ENCODE measurements at places on chromosomes 11 and 22. TPM values are rescaled to one million over a fixed set of nuclear protein-coding genes. Genes with fewer than 3 reads are reported as not detected.
A peak's percentile ranks its signal among the peaks of the same experiment; 100 is the strongest.

DLAT gene
- total RNA-seq = 35.0 TPM

AIFM3 gene
- total RNA-seq = 0.45 TPM

GDPD5 gene
- total RNA-seq = 5.3 TPM

BCO2 gene
- 1.5 TPM for total RNA-seq

MS4A3 gene
- not detected for total RNA-seq

PGGHG gene
- total RNA-seq = 5.3 TPM

DDI1 gene
- total RNA-seq = not detected

- no peak for DNase-seq
These were observed 5.9 kb upstream of the ME3 start for GRCh38 chr11:86678296-86678695.

DNA sequence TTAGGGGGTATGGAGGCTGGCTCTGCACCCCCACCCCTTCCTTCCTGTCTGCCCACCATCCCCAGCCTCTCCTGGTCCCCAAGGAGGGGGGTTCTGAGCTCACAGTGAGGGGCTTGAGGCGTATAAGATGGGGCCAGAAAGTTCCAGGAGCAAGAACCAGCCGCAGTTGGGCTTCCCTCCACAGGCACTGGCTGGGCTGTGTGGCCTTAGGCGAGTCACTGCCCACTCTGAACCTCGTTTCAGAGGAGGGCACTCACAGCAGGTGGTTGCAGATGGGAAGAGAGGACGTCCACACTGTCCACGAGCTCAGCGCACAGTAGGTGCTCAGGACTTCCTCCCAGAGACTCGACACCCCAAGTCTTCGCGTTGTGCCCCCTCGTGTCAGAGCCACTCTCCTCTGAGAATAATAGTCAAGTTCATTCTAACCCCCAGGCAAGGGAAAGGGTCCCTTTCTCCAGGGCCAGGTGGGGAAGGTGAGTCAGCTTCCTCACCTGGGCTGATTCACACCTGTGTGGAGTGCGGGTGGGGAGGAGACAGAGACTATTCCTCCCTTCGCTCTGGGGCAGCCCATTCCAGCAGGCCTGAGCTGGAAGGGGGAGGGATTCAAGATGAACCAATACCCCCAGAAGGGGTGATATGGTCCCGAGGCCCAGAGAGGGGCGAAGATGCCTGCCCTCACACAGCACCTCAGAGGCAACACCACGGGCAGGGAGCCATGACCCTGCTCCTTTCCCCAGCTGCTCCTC lies 29.3 kb downstream of the RPL3 start:
- no peak for DNase-seq

DNA sequence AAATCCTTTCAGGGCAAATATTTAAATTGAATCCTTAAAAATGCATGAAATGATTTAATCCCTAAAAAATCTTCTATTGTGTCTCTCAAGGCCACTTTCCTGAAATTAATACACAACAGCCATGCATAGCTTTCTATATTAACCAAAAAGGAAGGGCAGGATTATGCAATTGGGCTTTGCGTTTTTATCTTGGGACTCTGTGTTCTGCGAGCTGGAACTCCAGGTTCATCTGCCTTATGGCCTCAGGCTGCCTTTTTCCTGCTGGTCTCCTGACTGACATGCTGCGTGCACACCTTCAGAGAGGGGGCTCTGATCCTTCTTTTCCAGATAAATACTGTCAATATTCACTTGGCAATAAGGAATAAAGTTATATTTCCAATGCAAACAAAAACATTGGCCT lies 141.7 kb upstream of the GRIA4 start:
- no peak for DNase-seq

- DNase-seq = no peak
These were observed 102.0 kb downstream of the ME3 start for GRCh38 chr11:86570451-86570850.

GRCh38 chr11:116513894-116514293 lies 258.9 kb downstream of the BUD13 start:
- DNase-seq = peak; percentile 43

DNA sequence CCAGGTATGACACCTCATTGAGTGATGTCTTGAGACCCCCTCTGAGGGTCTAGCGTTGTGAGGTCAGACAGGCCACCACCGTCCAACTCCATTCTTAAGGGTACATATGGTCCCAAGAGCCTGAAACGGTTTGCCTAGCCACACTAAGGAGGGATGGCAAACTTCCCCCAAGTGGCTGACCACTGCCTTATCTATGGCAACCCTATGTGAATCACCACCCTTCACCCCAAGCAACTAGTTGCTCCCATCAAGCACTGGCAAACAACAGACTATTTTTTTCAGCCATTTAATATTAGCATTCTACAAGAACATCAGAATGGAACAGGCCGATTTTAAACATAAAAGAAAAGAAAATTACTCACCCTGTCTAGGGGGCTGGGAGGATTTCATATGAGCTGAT lies 22.8 kb downstream of the THOC5 start:
- no peak for DNase-seq

DNA sequence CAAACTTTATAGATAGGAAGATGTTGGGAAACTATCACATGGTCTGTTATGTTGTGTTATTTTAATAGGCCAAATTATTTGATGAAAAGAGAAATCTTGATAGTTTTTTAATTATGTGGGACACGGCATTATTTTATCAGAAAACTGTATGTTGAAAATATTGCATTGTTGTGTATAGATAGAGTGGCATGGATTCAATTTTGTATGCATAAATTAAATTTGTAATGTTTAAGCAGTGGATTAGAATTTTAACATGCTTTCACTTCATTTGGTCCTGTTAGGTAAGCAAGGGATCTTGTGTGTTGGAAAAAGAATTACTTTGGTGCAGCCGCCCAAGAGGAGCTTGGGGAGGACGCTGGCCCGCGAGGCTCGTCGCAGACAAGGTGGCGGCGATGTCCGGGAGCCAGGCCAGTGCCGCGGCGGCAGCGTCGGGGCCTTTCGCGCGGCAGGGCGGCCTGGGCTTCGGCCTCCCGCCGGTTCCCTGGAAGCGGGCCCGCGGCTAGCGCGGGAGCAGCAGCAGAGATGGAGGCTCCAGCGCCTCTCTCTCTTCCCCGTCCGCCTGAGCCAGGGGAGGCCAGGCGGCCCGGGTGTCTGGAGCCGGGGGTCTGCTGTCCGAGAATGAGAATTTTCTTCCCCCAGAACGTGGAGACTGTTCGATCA lies 82.7 kb downstream of the GGT1 start:
- DNase-seq = no peak

DNA sequence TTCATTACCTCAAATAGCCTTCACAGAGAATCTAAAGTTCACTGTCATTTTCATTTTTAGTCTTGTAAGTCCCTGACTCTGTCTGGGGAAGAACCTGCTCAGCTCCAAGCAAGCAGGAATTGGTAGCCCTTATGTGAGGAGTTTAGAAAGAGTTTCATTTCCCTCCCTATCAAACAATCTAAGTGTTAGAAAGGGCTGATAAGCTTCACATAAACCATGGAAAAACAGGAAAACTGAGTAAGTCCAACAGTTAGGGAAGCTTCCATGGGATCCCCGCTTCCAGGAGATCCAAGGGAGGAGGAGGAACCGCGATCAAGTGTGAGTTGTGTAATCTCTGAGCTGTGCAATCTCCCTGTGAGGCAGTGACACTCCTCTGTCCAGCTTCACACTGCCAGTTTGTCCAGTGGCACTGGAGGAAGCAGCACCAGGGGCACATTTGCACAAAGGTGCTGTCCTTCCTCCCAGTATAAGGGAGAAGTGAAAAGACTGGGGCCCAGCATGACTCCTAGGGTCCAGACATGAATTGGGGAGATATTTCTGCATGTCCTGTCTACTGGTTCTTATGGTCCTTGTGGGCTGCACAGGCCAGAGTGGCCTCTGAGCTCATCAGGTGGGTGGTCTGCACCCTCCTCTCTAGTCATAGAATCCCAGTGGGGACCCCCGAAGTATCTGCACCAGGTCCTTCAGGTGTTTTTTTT lies 4.3 kb downstream of the PRAME start:
- DNase-seq = no peak

- no peak for DNase-seq
These were observed 256.3 kb downstream of the CADM1 start for GRCh38 chr11:115247953-115248352.

GRCh38 chr22:45880716-45881523 lies 96.0 kb downstream of the WNT7B start:
- no peak for DNase-seq

GRCh38 chr22:36588285-36588684 lies 59.3 kb upstream of the EIF3D start:
- DNase-seq = no peak

- DNase-seq = no peak
These were observed at the start of gene SYT13 for GRCh38 chr11:45285930-45286632. Gene SYT13 (minus strand): TSS chr11:45286341. CDS start chr11:45286207, 134 bp downstream.

DNA sequence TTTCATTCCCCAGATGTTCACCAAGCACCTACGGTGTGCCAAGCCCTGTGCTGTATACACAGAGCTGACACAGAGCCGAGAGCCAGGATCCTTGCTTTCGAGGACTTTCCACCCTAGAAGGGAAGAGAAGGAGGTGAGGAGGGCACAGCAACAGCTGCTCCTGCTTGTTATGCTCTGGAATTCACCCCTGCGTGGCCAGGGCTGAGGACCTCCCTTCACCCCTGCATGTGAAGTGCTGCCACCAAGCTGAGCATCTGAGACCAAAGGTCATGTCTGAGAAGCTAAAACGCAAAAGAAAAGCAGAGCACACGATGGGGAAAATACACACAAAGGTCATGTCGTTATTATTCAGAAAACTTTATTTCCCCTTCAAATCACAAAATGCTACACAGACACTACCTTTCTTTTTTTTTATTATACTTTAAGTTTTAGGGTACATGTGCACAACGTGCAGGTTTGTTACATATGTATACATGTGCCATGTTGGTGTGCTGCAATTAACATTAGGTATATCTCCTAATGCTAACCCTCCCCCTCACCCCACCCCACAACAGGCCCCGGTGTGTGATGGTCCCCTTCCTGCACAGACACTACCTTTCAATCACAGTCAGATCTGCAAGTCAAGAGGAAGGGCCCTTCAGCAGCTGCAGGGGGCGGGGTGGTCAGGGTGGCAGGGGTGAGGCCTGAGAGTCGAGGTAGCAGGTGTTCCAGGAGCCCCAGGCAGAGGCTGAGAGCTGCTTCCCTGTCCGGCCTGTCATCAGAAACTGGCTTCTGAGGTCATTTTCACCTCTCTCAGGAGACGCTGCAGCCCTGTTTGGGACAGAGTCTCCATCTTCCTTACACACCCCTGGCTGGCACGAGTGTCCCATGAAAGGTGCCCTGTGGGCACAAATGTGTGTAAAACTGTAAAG lies 40.1 kb upstream of the PRR5 start:
- DNase-seq = no peak

GRCh38 chr11:3632070-3632660 lies 9.6 kb downstream of the ART5 start:
- DNase-seq = no peak

DNA sequence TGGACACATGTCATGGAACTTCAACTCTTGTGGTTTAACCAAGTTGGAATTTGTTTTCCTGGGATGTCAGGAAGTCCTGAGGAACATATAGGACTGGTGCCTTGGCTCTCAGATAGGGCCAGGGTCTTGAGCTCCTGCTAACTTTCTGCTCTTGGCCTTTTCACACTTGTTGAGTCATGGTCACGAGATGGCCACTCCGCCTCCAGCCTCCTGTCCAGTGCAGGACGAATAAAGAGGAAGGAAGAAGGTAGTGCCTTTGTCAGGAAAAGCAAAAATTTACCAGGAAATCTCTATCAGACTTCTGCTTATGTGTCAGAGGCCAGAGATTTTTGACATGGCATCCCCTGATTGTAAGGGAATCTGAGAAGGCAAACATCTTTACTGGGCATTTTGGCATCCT lies 89.1 kb upstream of the ARHGAP20 start:
- DNase-seq = no peak

DNA sequence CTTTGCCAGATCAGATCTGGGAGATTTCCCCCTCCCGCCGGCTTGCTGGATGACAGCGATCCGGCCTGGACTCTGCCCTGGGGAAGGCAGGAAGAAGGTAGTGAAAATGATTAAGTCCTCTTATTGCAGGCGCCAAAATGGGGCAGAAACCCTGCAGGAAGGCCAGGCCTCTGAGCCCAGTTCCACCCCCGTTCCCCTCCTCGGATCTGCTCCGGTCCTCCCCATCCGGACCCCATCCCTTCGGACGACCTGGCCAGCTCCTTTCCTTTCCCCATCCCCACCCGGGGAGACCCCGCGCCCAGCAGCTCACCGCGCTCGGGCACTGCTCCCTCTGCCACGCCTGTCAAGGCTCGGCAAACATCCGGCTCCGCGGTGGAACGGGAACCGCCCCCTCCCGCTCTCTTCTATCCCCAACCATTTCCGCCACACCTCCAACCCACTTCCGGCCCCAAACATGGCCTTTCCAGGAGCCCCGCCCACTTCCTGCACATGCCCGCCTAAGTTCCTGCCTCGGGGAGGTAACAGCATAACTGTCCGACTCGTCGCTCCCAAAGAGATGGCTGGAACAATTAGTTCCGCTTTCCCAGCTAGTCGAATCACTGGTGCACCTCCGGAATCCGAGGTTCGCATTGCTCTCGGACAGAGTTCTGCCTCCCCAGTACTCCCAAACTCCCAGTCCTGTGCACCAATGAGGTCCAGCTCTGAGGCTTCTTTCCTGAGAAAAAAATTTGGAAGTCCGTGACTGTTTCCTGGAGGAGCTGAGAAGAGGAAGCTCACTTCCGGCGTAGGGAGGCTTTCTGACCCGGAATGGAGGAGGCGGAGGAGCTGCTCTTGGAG lies at the start of the genes ARHGAP1 and ZNF408:
Gene ARHGAP1 (minus strand): TSS at position 379 of the 837 bp plus-strand sequence. CDS start 4,512 bp downstream, outside the sequence.
Gene ZNF408 (plus strand): TSS at position 791 of the 837 bp plus-strand sequence. CDS start 17 bp downstream, at position 808.
- DNase-seq = peak; percentile 99

DNA sequence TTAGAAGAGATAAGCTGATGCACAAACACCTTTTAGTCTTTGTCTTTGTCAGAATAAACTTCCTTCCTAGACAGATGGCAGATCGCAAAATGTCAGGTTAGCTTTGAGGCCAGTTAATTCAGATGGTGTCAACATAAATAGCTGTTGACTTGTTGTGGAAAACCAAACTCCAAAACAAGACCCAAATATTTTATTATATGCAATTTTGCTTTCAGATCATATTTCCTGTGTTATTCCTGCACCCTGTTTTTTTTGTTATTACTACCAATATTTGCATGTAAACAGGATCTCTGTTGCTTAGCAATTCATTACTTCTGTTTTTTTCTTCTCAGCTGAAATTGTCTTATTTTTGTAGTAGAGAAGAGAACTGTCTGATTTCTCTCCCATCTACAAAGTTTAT lies 316.0 kb downstream of the ETS1 start:
- no peak for DNase-seq

DNA sequence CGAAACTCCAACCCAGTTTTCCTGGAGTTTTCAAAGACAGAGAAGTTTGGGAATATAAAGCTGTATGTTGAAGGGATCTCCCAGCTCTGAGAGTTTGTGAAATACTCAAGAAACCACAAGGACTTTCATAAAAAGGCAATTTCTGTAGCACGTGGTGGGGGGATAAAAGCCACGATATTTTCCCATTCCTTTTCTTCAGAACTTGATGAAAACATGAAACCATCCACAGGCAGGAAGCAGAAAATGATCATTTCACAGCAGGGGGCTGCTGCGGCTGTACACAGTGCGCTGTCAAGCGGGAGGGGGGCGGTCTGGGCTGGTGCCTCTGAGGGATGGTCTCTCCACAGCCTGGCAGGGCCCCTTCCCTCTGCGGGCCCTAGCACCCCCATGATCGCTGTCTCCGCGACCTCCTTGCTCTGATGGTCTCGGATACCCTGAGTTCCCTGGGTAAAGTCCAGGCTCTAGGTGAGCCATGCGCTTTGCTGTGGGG lies 423.2 kb downstream of the MN1 start:
- no peak for DNase-seq

Data from fibroblast of the aortic adventitia (primary cell).